ENCODE measurements at places on chromosomes 4 and X.

- no peak for DNase-seq
Observed at GRCh38 chrX:3532581-3533085, 180.8 kb downstream of the PRKX start.

DNA sequence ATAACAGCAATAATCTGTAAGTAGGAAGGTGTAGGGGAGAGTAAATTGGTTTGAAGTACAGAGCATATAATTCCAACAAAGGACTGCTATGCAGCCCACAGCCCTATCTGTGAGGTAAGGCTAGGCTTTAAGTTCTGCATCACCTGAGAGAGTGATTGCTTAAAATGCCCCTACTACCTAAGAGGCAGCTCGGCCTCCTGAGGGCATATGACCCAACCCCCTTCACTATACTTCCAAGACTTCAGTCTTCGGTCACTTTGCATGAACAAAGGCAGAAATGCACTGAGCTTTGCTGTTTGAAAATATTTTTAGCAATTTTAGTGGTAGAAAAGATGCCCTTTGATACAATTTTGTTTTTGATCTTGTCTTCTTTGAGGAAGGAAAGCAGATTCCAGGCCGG, 4.9 kb upstream of the DDX3X start:
- no peak for DNase-seq

DNA sequence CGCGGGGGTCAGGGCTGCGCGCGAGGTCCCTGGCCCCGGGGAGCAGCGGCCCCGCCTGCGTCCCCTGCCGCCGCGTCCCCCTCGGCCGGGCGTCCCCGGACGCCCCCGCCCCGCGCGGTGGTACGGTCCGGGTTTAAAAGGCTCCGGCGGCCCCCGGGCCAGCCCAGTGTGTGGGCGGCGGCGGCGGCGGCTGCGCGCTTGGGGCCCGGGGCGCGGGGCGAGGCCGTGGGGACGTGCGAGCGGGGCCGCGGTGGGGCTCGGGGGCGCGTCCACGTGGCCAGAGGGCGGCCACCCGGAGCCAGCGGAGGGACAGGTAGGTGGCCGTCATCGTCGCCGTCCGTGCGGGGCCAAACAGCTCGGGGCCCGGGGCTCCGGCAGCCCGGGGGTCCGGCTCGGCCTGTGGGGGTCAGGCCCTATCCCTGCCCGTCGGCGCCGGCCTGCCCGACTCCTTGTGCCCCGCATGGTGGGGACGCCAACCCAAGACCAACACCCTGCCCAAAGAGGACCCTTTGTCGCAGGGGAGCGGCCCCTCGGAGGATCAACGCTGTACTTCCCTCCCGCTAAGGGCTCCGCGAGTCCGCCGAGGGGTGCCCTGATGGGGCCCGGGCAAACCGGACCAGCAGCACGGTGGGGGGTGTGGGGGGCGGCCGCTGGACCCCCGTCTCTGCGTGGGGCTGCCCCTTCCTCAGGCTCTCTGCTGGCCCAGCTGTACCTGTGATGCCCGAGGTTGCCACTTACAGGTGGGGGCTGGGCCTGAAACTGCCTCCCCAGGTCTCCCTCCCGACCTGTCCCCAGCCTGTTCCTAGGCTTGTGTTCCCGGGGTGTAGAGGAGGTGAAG, at the start of gene PLXNA3:
TSS of gene PLXNA3 (plus strand) at position 166 of the 838 bp plus-strand sequence. CDS start 1,903 bp downstream, outside the sequence.
- peak; percentile 42 for DNase-seq

DNA sequence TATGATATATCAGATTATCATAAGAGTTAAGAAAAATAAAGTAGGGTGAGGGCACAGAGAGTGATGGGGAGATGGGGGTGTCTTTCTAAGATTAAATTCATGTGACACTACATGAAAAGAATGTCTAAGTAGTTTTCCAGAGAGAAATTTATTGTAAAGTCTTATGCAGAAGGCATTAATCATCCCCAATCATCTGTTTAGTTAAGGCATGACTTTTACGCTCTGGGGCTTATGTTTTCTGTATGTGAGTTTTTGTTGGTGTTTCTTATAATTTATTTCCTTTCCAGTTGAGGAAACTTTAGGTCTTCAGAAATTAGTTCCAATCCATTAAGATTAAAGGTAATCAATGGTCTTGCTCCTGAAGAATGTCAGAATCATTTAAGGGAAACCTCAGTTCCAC, 383.0 kb upstream of the GALNT7 start:
- no peak for DNase-seq

GRCh38 chrX:8453611-8454010, 11.0 kb upstream of the VCX3B start:
- DNase-seq = no peak

DNA sequence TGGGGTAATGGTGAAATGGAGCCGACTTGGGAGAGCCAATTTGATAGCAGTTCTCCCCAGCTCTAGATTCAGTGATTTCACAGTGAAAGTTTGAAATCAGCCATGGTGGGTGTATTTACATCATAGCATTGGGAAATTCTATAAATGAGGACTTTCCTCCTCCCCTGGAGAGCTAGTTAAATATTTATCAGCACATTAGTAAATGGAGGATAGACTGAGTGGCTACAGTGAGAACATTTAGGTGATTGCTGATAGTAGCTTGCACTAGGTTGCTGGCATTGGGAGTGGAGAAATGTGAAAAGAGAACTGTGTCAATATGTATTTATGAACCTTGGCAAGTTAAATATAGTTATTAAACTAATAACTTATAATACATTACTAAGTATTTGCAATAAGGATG, 347.3 kb downstream of the CCSER1 start:
- no peak for DNase-seq

DNA sequence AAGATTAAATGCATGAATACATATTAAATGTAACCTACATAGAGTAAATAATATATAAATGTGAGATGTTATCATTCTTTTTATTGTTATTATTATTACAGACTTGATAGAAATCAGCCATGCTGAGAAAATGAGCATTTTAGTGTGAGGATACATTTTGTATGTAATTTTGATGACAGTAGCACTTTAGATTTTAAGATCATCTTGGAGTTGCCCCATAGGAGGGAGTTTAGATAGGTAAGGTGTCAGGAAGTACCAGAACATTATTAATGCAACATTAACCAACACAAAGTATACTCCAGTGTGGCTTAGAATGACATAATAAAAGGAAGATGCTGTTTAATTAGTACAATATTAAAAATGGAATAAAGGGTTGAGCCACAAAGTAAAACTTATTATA, 8.4 kb downstream of the TMPRSS11A start:
- DNase-seq = no peak

GRCh38 chr4:113785781-113786180, 24.2 kb upstream of the CAMK2D start:
- no peak for DNase-seq

- DNase-seq = no peak
Observed at GRCh38 chrX:31200430-31200829, 128.6 kb upstream of the FTHL17 start.

DNA sequence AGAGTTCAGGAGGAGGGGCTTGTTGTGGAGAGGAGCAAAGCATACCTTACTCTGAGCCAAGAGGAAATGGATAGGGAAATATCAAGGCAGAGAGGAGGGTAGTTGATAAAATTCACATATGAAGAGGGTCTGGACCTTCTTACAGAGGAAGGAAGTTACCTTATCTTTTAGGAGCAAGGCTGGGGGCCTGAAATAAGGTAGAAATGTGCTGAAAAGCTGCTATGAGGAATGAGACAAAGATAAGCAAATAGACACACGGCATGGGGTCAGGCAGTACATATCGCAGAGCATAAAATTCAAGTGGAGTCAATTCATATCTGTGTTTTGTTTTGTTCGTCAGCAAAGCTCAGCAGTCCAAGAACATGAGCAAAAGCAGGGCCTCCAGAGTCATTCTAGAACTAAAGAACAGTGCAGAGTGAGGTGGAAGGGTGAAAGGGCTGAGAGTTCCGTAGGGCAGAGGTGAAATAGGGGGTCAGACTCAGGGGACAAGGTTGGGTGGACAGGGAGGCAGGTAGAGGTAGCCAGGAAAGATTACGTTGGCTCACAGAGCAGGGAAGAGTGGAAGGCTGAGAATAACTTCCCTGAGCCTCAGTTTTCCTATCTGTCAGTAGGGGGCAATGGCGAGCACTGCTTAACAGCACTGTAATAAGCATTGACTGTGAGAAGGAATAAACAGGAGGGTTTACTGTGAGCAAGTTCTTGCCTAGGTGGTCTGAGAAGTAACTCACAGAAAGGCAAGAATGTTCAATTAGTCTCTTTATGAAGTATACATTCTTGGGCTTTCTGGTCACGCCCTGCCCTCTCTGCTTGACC, 9.2 kb downstream of the VSIG4 start:
- peak; percentile 32 for DNase-seq

GRCh38 chr4:40858962-40859361, 109.2 kb downstream of the NSUN7 start:
- no peak for DNase-seq

GRCh38 chrX:97858592-97858991, 974.9 kb downstream of the RPA4 start:
- no peak for DNase-seq

GRCh38 chr4:153528705-153529485, 62.7 kb downstream of the TMEM131L start:
- DNase-seq = no peak

- no peak for DNase-seq
Observed at GRCh38 chrX:13029887-13030771, 14.3 kb downstream of the FAM9C start.

GRCh38 chr4:8703857-8704495, 111.4 kb downstream of the CPZ start:
- no peak for DNase-seq

DNA sequence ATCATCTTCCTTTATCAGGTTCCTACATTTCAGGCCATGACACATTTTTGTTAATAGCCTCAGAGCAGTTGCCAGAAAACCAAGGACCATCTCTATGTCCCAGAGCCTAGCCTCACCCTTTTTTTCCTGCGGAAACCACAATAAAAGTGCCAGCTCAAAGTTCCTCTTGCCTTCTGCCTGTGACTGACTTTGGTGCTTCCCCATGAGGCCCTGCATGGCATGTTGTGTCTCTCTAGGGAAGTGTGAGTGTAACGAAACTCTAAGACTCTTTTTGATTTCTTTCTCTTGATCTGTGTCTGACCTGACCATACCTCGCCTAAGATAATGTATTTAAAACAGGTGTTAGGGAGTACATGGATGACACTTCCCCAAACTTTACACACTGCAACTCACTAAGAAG, 642.3 kb upstream of the BOD1L1 start:
- no peak for DNase-seq

All from stimulated activated CD4-positive, alpha-beta T cell treated with anti-CD3 and anti-CD28 coated beads, Interleukin-15, amount 100 ng/mL, for 48 hours (primary cell).